ENCODE measurements at places on chromosomes 6 and 20.

DNA sequence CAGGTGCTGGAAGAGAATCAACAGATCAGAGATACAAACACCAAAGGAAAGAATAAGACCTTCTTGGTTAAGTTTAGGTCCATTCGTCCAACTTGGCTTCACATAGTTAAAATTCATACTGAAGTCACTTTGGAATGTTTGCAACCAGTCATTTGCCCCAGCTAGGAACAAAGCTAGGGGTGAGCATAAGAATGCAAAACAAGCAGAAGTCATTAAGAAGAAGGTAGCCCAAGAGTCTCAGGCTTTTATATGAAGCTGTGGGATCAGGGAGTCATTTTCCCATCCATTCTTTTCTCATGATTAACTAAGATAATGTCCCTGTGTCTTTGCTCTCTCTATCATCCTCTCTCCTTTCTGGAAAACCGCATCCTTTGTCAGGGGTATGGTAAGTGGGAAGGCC is 51.5 kb upstream of the TMEM170B start:
- no peak for DNase-seq

DNA sequence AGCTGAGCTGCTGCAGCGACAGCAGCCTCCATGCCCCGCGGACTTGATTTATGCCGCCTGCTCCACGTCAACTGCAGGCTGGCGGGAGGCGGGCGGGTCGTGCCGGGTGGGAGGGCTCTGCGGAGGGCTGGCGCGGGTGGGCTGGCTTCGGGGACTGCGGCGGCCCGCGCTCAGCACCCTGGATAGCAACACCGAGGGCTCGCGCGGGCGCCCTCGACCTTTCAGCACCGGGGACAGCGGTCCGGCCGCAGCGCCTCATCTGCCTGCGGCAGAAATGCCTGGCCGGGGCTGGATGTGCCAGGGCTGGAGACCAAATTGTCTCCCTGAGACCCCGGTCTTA is 792 bp downstream of the SNAP25 start:
- DNase-seq, result peak; percentile 70

DNA sequence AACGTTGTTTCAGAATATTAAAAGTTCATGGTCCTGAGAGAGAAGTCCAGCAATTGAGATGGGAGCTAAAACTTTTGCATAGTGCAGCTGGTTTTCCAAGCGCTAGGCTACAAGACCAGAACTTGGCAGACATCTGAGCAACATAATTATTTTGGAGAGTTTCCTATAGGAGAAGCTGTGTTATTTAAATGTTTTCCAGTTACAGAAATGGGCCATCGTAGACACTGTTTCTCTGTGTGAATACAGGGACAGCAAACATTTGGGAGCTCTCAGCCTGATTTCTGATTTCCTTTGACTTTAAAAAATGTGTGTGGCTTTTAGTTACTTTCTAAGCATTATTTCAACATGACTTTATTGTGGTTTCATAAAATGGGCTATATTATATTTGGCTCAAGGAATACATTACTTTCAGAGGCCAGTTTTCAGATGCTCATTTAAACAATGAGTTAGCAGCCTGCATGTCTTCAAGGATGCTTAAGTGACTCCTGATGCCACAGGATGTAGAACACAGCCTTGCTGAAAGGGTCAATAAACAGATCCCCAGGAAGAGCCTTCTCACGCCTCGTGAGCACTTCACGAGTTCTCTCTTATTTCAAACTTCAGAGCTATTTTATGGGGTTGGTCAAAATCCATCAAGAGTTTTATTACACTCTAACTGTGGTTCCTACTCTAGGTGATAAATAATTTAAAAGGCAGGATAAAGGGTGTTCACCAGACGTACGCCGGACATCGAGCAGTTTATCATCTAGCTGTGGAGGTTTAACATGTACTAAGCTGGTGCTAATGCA is 193.8 kb downstream of the SMOC2 start:
- DNase-seq, result no peak

- DNase-seq, result peak; percentile 88
These were observed 95.5 kb upstream of the SCGN start for GRCh38 chr6:25556516-25556915.

GRCh38 chr6:39707962-39708683 is 17.1 kb downstream of the KIF6 start:
- no peak for DNase-seq

- no peak for DNase-seq
These were observed 25.5 kb upstream of the MANEA start for GRCh38 chr6:95551678-95552324.

DNA sequence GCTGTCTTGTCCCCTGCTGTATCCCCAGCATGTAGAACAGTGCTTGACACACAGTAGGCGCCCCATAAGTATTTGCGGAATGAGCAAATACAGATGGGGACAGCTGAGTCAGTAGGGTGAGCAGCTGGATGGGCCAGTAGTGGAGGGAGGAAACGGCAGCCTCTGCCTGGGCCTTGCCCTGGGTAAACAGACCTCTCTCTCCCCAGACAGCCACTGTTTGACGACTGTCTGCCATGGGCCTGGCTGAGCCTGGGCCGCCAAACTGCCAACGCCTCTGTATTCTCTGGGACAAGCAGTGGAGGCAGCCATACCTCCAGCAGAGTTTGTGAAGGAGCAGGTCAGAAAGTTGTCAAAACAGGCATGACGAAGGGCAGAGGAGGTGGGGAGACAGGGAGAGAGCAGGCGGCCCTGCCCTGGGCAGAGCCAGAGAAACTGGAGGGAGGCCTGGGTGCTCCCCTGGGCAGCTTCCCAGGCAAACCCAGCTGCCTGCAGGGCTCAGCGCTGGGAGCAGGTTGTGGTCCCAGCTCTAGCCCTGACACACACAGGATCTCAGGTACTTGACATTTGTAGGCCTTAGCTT is 15.2 kb downstream of the HNF4A start:
- DNase-seq, result peak; percentile 41

DNA sequence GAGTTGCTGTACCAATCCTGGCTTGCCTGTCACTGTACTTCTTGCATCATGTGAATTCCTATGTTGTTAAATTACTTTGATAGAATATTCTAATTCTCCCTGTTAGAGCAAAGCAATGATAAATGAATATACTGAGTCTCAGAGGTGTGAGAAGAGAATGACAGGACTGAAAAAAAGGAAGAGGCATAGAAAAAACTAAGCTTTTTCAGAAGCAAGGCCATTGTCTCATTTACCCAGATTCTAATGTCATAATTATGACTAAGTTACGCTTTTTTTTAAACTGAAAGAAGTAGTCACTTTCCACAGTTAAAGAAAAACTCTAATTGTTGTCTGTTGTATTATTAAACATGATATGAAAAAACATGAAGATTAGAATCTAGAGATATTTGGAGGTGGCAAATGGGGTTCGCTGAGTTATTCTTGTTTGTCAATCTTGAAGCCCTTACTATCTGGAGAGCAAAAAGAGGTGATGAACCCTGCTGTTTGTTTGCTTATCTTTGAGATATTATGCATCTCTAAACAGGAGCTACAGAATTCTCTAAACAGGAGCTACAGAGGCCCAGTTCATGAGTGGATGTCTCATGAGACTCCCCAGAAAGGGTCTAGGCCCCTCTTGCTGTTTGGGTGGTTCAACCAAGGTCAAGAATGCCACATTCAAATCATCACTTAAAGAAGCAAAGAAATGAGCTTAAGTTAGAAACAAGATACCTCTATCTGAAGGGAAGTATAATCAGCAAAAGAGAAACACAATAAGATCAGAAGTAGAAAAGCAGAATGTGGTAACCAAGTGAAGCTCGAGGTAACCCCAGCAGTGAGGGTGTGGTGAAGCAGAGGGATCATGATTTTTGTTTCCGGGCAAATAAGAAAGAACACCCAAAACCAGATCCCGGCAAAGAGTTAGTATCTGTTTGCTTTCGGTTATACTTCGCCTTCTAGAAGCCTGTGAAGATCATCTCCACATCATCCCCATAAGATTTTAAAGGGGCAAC is 33.3 kb upstream of the THEMIS start:
- DNase-seq, result no peak

- no peak for DNase-seq
These were observed 289.5 kb upstream of the CDYL start for GRCh38 chr6:4486568-4487315.

- no peak for DNase-seq
These were observed 44.2 kb upstream of the CCR6 start for GRCh38 chr6:167078745-167079144.

DNA sequence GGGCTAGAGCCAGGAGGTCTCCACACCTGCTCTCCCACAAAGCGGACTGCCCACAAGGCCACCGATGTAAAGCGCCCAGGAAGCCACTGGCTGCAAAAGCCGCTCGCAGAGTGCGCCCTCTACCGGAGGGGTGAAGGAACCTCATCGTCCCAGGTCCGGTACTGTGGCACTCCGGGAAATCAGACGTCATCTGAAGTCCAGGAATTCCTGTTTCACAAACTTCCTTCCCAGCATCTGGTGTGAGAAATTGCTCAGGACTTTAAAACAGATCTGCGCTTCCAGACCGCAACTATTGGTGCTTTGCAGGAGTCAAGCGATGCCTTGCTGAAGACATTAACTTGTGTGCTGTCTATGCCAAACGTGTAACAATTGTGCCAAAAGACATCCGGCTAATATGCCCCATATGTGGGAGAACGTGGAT is 115.1 kb upstream of the ARID1B start:
- DNase-seq, result peak; percentile 84

- no peak for DNase-seq
These were observed 408.9 kb downstream of the CDKAL1 start for GRCh38 chr6:20943040-20943627.

- DNase-seq, result no peak
These were observed 272.0 kb downstream of the ADGB start for GRCh38 chr6:146870760-146871159.

DNA sequence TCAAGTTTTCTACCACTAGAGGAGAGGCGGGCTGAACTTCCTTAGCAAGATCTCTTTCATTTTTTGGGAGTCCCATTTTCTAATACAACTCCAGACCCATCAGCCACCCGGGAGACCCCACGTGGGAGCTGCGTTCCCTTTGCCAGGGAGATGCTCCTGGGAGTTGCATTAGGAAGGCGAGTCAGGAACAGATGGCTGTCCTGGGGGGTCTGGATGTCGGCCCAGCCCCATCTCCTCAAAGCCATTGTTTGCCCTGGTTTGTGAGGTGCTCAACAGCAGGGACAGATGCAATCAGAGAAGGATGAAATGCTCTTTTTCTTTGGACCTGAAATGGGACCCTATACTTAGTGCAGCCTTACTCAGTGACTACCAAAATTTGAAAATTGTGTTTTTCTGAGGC is 39.4 kb downstream of the CARMIL1 start:
- DNase-seq, result no peak

GRCh38 chr20:13530146-13530545 is 108.6 kb downstream of the TASP1 start:
- no peak for DNase-seq

DNA sequence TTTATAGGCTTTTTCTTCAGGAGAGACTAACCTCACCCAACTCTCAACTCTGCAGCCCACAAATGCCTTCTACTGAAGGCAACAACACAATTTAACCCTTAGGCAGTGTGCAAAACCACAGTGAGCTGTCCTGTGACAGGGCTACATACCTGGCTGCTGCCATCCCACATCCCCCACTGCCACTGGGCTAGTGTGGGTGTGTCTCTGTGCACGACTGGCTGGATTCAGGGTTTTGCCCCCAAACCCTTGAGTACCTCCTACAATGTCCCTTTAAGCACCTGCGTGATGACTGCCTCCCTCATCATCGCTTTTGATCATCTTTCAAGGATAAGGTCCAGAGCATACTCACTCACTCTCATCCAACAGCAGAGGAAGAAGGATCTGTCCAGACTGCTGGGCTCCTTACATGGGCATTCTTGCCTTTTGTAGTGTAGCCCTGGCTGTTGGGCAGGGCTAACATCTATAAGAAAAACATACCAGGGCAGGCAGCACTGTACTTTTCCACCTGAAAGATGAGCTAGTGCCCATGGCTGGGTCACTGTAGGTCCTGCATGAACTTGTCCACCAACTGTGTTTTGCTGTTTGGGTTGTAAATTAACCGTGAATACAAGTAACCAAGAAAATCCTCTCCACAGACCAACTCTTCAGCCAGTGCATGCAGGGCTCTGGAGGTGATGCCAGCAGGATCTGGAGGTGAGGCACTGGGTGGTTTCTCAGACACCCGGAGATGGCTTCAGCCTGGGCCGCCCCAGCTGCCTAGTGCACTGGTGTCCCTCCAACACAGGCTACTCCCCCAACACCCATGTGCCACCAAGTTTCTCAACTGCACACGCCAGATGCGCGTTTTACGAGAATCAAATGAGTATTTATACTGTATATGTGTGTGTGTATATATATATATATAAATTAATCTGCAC is 45.2 kb downstream of the PLCG1 start:
- DNase-seq, result peak; percentile 75

DNA sequence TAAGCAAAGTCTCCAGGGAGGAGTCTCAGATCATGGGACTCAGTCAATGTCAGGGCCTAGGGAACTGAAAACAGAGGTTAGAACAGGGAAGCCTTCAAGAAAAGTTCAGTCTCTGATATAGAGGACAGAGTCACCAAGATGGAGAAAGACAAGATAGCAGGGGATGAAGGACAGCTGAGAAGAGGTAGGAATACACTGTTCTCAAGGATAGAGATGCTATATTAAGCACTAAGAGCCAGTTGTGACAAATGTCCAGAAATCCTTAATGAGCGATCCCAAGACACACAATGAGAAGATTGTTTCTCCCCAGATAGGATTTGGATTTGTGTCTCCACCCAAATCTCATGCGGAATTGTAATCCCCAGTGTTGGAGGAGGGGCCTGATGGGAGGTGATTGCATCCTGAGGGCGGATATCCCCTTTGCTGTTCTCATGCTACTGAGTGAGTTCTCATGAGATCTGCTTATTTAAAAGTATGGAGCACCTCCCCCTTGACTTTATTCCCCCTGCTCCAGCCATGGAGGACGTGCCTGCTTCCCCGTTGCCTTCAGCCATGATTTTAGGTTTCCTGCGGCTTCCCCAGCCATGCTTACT is 168.2 kb downstream of the AKAP7 start:
- DNase-seq, result no peak

DNA sequence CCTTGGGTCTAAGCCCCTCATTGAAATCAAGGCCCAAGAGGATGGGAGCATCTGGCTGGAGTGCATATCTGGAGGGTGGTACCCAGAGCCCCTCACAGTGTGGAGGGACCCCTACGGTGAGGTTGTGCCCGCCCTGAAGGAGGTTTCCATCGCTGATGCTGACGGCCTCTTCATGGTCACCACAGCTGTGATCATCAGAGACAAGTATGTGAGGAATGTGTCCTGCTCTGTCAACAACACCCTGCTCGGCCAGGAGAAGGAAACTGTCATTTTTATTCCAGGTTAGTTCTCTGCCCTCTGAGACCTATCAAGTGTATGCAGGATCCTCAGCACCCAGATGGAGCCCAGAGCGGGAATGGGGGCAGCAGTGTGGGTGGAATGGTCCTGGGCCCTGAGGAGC is 5.1 kb downstream of the BTN2A2 start:
- DNase-seq, result peak; percentile 11

- DNase-seq, result no peak
These were observed 64.0 kb downstream of the STXBP5 start for GRCh38 chr6:147268254-147268653.

- DNase-seq, result peak; percentile 44
These were observed 211.7 kb upstream of the PRND start for GRCh38 chr20:4509825-4510522.

GRCh38 chr6:33416386-33417127 is 1.4 kb downstream of the CUTA start:
- DNase-seq, result no peak

GRCh38 chr20:38623061-38623460 is 21.5 kb downstream of the ARHGAP40 start:
- no peak for DNase-seq

- no peak for DNase-seq
These were observed 30.5 kb upstream of the RIPK1 start for GRCh38 chr6:3037638-3038365.

GRCh38 chr6:77707603-77708002 is 54.8 kb downstream of the MEI4 start:
- DNase-seq, result no peak

- DNase-seq, result peak; percentile 99
These were observed 182.7 kb upstream of the SALL4 start for GRCh38 chr20:51985013-51985415.
